Activated T-helper 17 cell treated with anti-CD3 and anti-CD28 coated beads, Interleukin-2, amount 50 U/mL, for 72 hours (primary cell): ENCODE measurements at places on chromosomes 12 and 14. TPM values are rescaled to one million over a fixed set of nuclear protein-coding genes. Genes with fewer than 3 reads are reported as not detected.

Gene LIN7A
- not detected for total RNA-seq

Gene OR6C74
- not detected for total RNA-seq

Gene SYCP3
- 0.30 TPM for total RNA-seq

Gene OSBPL8
- 68.2 TPM for total RNA-seq

Gene FERMT2
- 5.0 TPM for total RNA-seq

Gene RNU4-1
- total RNA-seq: 2,470 TPM

Gene ARHGAP9
- total RNA-seq: 131 TPM

Gene AMIGO2
- total RNA-seq: 11.7 TPM

Gene CCDC197
- not detected for total RNA-seq
